ENCODE measurements at places on chromosomes 5 and 9. TPM values are rescaled to one million over a fixed set of nuclear protein-coding genes. Genes with fewer than 3 reads are reported as not detected.

GRCh38 chr5:150353032-150353675 lies 4.3 kb upstream of the TCOF1 start:
- no peak for DNase-seq

GRCh38 chr9:127506814-127507750 lies 55.8 kb downstream of the LRSAM1 start:
- peak; percentile 85 for DNase-seq

GRCh38 chr5:78377056-78377717 lies 16.8 kb downstream of the SCAMP1 start:
- no peak for DNase-seq

- DNase-seq, result no peak
Observed at GRCh38 chr5:136033848-136034247, 5.1 kb downstream of the TGFBI start.

- no peak for DNase-seq
Observed at GRCh38 chr5:77046416-77047073, 16.3 kb downstream of the AGGF1 start.

DNA sequence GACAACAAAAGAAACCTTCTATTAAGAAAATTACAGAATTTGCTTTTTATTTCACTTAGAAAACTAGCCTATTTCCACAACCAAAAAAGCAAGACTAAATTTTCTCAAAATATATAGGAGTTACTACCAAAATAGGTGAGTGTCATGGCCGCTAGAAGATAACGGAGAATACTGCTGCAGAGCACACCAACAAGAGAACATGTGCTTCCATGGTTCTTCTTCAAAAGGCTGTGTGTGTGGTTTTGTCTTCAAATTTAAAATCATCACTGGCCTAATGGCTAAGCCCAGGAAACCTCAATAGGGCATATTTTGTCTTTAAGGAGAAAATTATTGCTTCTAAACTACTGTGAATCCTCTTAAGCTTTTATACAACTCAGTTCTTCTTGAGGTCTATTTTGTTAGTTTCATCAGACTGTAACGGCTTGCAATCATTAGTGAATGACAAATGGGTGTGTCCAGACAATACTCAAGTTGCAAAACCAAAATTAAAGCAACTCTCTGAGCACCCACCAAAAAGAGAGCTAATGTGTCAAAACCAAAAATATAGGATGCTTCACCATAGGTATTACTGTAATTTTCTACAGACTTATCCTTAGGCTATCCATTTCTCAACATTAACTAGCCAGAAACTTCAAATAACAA lies 3.3 kb downstream of the SETX start:
- DNase-seq, result no peak

GFI1B gene
- total RNA-seq, result not detected

DNA sequence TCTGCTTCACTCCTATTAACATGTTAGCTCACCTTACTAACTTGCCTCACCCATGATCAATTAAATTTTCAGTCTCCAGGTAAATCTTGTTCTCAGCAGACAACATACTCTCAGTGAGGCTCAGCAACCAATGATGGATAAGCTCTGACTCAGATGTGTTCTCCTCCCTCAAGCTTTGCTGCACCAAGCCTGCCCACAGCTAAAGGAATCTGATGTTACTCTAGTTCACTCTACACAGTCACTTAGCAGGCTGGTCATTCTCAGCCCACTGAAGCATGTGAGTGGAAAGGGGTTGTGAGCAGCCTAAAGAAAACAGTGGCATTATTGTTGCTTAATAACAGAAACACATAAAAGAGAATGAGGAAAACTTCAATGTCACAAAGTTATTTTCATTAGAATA lies 37.3 kb upstream of the CTNND2 start:
- no peak for DNase-seq

PCDHB16 gene
- total RNA-seq, result 1.1 TPM

GRCh38 chr5:59921816-59922215 lies 28.3 kb upstream of the PDE4D start:
- no peak for DNase-seq

DNA sequence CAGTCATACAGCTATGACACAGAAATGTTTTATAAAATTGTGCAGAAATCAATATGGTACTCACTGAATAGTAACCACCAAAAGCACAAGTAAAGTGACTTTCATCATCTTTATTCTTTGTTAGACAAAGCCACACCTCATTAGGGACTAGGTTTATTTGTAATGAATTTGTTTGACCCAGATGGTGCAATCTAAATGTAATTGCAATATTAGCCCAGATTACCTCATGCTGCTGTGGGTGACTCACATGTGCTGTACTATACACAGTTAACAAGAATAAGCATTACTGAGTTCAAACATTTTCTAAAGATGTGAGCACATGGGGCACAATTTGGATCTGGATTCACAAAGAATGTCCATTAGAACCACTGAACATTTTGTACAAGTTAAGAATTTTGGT lies 759.3 kb upstream of the TYRP1 start:
- peak; percentile 37 for DNase-seq

ERP44 gene
- 14.4 TPM for total RNA-seq

GRCh38 chr5:107619781-107620180 lies 51.0 kb downstream of the EFNA5 start:
- DNase-seq, result no peak

GRCh38 chr9:112551641-112552040 lies 65.0 kb downstream of the KIAA1958 start:
- DNase-seq, result no peak

DNA sequence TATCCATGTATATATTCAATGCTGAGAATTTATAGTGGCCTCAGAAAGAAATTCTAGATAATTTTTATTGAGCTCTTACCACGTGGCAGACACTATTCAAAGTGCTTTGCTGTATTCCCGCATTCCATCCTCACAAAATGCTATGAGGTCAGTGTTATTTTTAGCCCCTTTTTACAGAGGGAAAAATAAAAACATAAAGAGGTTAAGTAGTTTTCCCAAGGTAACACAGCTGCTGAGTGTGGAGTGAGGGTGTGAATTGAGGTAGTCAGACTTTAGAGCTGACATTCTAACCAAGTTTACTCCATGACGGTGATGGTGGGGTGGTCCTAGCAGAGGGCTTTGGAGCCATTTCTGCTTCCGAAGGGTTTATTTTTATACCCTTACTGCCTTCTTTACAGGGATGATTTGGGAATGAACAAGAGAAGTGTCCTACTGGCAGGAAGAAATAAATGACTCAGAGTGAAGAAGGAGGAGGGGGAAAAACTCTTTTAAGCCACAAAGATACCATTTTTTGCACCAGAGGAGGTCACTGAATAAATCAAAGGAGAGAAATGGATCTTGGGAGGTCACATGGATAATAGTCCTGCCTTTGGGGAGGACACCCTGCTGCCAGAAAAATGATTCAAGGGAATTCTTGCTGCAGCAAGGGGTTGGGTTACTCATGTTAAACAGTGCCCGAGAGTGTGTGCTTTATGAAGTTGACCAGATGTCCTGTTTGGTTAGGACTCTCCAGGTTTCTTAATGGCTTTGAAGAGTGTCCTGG lies 76.1 kb downstream of the HMHB1 start:
- DNase-seq, result peak; percentile 57

GRCh38 chr5:158546748-158547147 lies 553.0 kb downstream of the EBF1 start:
- no peak for DNase-seq

SURF4 gene
- 366 TPM for total RNA-seq

DNA sequence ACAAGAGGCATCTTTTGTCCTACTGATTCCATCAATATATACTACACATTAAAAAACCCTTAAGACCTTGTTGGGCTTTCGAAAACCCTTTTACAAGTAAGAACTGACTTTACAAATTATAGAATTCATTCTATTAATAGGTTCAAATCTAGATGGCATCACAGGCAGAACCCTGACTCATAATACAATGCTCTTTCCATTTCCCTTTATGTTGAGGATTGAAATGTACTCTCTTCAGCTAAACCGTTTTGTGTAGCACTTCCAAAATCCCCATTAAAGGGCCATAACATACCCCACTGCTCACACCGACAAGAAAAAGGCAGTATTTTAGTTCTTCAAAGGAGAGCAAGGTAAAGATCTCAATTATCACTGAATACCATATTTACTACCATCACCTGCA lies 11.2 kb downstream of the CSNK1A1 start:
- DNase-seq, result no peak

GRCh38 chr9:126093771-126094170 lies 232.9 kb upstream of the MVB12B start:
- no peak for DNase-seq

DNA sequence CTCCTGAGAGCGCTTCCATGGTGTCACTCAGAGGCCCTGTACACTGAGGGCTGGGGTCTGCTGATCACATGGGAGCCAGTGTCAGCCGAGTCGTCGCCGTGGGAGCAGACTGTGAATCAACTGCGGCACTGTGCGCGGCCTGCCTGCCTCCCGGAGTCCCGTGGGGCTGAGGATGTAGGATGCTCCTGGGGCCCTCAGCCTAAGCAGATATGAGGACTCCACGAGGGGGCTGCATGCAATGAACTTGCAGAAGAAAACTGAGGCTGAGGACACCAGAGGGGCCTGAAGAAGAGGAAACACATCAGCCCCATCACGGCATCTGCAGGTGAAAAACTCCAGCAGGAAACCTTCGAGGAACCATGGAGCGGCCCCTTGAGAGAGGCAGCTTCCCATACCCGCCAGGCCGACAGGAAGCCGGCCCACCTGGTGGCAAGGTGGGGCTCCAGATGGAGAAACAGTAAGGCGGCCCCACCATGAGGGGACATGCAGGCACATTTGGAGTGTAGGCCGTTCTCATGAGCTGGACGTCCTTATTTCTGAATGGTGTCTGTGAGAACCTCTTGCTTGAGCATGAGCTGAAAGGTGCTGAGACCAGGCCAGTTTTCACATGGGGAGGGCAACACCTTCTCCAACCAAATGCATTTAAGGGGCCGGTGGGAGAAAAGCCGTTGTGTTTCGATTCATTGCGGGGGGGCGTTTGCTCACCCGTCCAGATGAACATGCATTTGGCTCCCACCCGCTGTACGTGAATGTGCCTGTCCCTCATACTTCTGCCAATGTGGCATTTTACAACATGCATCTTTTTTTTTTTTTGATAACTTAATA lies 35.2 kb upstream of the ADAMTS2 start:
- peak; percentile 53 for DNase-seq

PAPPA gene
- 86.9 TPM for total RNA-seq

- peak; percentile 42 for DNase-seq
Observed at GRCh38 chr5:166788050-166788449, 1503.4 kb upstream of the WWC1 start.

All from osteoblast (primary cell).